NCI-H1092 treated with DMSO at 0.1 percent for 48 hours (cell line): ENCODE measurements at places on chromosomes 6 and 20.

GRCh38 chr6:72316675-72317380 lies 305.0 kb upstream of the KCNQ5 start:
- no peak for DNase-seq

- DNase-seq: no peak
Observed at GRCh38 chr6:78523622-78524021, 343.7 kb upstream of the IRAK1BP1 start.

DNA sequence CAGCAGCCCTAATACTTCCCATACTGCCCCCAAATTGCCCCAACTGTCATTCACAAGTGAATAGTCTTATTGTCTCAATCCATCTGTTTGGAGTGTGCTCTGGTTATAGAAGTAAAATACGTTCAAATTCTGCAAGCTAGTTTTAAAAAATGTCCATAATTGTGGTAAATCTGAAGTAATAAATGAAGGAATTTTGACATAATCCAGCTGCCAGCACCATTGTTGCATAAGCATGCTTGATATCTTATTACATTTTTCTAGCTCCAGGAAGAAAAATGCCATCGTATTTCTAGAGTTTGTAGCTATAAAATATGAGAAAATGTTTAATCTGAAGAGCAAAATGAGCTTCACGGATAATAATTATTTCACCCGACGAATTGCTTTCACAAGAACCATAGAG lies 664.7 kb downstream of the RFPL4B start:
- DNase-seq: no peak

DNA sequence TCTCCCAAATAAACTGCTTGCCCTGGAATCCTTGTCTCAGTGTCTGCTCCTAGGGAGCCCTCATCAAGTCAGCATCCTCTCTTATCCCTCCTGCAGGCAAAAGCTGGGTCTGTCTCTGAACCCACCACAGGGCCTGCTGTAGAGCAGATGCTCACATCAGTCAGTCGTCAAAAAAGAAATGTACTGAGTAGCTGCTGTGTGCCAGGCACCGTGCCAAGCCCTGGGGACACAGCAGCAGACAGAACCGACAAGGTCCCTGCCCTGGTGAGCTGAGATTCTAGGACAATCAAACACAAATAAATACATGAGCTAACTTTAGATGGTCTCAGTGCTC lies 68.5 kb downstream of the EYA2 start:
- DNase-seq: peak; percentile 23

- no peak for DNase-seq
Observed at GRCh38 chr6:150185732-150186117, 42.9 kb downstream of the PPP1R14C start.

DNA sequence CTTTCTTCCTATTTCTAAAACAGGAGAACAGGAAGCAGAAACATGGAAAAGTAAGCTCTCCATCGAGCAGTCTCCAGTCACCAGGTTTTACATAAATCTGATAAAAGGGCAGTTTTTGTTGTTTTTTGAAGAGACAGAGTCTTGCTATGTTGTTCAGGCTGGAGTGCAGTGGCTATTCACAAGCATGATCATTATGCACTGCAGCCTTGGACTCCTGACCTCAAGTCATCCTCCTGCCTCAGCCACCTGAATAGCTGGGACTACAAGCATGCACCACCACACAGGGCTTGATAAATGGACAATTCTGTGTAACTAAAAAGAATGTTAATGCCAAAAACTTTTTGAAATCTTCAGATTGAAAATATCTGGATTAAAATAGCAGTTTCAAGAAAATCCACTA lies 23.8 kb downstream of the SAMHD1 start:
- DNase-seq: no peak

DNA sequence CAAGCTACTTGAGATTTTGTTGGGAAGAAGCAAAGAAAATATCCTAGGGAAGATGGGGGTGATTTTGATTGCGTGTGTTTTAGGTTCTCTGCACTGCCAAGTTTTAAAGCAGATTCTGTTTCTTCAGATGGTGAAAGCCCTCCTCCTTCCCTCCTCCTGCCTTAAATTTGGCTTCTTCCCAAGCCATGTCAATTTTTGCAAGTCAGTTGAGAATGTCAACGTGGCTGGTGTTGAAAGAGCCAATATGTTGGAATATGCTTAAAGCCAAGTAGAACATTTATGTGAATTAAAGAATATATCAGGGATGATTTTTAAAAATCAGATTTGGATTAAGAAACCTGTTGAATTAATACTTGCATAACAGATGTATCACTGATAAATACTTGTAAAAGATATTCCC lies 270.8 kb downstream of the ARID1B start:
- no peak for DNase-seq

DNA sequence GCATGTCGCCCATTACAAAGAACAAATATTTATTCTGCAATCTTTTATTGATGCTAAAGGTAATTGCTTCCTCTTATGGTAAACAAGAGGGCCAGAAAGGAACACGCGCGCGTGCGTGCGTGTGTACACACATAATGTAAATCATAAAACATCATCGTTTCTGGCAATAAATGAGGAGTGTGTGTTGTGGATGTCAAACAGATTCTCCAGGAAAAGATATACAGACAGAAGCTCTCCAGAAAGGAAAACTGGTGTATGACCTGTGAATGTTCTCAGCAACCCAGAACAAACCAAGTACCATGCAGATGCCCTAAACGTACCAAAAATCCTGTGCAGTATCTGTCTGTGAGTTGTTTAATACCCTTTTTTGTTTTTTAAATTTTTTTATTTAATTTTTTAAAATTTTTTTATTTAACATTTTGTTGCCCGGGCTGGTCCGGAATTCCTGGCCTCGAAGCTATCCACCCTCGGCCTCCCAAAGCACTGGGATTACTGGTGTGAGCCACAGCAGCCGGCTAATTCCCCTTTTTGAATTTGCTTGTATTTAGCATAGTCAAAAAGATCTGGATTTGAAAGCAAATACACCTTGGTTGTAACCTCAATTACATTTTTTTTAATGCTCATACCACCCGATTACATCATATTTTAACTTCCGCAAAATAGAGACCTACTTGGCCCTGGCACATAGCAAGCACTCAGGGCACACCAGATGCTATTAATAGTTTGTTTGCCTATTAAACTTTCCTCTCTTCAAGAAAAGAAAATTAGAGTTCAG lies 909 bp upstream of the NUDT3 start:
- DNase-seq: no peak

DNA sequence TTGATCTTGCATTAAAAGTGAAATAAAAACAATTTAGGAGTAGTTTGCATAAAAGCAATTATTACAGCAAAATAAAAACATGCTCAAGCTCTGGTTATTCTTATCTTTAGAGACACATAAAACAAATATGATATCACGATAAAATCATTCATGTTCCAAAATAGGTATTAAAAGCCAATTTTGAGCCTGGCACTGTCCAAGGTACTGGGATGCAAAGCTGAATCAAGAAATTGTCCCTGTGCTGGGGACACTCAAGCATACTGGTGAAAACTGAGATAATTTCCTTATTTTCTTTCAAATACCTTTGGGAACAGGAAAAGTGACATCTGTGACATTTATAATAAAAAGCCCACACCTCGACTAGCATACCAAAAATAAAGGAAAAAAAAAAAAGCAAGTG lies 931 bp upstream of the MTCL3 start:
- peak; percentile 18 for DNase-seq

DNA sequence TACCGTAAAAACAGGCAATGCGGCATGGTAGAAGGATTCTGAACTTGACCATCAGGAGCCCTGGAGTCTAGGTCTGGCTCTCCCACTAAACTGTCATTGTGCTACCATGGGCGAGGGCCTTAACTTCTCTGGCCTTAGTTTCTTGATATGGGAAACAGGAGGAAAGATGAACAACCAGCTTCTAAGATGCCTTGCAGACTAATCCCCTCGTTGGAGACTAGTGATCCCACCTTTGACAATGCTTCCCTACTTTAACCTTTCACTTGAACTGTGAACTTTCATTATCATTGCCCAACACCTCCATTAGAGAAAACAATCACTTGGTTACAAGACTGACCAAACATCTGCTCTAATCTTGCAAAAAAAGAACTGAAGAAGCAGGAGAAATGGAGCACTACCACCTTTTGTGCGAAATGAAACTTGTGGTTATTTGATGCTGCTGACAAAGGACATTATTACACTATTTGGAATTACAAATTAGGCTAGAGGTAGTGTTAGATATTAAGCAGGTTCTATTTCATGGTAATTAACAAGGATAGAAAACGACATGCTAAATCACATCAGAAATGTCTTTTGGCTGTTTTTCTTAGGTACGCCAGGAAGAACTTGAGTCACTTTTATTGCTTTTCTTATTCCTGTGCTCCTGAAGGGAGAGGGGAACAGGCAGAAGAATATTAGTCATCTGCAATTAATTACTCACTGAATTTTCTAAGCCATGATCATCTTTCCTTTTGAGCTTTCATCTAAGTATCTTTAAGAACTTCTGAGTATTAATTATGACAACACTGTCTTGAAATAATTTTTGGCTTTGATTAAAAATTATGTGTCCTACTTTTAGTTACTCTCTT lies 39.1 kb upstream of the ARHGAP18 start:
- no peak for DNase-seq

- no peak for DNase-seq
Observed at GRCh38 chr6:130148181-130148580, 74.6 kb downstream of the SAMD3 start.
